T-cell (primary cell): ENCODE measurements at places on chromosomes 11 and 22.
A peak's percentile ranks its signal among the peaks of the same experiment; 100 is the strongest.

DNA sequence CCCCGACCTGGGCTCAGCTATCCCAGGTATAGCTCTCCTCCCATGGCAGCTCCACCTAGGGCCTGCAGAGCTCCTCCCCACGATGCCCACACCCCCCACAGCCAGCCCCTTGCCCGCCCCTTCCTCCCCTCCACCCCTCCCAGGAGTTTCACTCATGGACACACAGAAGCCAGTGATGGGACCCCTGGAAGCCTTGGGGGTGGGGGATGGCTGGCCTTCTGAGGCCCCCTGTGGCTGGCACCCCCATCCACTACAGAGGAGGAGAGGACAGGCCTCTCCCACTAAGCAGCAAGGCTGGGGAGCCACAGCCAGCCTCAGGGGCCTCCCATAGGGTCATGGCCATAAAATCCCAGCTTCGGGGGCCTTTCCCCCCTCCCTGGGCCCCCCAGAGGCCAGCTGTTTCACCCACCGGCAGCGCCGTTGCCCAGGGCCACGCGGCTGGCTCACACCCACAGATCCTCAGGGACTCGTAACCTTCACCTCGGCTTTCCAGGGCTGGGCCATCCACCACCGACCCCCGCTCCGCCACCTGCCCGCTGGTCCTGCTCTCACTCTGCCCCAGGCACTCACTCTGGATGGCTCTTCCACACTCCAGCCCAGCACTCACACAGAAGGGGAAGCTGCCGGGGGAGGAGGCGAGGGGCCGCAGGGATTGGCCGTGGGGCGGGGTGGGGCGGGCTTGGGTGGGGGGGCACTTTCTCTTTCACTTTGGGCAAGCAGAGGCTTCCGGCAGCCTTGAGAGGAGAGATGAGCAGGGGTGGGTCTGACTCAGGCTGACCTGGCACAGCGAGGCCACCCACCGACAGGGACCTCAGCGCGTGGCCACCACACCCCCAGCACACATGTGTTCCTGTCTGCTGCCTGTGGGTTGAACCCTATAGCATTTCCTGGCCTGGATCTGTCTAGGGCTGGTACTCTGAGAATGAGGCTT is 2.2 kb downstream of the SLC25A22 start:
- peak; percentile 72 for DNase-seq

DNA sequence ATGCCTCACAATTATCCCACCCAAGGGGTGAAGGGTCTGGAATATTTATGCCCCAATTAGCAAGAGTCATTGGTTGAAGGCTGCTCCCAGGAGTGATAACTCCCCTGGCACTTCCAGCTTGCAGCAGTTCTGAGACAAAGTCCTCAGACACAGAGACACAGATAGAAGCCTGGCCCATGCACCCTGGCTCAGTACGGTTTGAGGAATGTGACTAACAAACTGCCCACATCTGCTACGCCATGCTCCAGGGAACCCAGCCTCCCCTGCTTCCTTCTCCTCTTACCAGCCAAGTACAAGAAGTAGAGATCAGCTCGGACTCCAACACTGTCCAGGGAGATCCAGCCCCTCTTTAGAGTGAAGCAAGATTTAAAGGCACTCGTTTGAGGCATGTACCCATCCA is 48.5 kb upstream of the BMAL1 start:
- DNase-seq: no peak

GRCh38 chr11:93895106-93895862 is 44.9 kb upstream of the VSTM5 start:
- DNase-seq: peak; percentile 53

DNA sequence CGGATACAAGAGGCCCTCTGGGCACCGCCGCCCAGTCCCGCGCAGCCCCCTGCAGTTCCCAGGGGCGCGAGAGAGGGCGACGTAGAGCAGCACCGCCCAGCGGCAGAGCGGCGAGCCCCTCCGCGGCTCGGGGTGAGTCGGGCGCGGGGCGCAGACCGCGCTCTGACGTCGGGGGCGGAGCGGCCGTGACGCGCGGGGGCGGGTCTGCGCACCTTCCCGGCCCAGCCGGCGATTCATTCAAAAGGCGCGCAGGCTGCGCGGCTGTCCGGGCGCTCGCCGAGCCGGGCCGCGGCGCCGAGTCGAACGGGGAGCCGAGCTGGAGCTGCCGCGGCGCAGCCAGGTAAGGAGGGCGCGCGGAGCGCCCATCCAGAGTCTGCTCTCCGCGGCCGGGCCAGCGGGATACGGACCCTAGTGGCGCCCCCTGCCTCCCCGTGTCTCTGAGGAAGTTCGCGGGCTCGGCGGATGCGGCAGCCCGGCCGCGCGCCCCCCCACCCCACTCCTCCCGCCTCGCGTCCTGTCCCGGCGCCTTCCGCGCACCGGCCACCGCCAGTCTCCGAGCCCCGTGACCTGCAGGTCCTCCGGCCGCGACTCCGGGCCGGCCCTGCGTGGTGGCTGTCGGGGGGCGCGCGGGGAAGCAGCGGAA is at the start of gene RELT:
Gene RELT, plus strand, starts transcription at position 240 of the 643 bp plus-strand sequence. CDS start 12,738 bp downstream, outside the sequence.
- DNase-seq: peak; percentile 92

DNA sequence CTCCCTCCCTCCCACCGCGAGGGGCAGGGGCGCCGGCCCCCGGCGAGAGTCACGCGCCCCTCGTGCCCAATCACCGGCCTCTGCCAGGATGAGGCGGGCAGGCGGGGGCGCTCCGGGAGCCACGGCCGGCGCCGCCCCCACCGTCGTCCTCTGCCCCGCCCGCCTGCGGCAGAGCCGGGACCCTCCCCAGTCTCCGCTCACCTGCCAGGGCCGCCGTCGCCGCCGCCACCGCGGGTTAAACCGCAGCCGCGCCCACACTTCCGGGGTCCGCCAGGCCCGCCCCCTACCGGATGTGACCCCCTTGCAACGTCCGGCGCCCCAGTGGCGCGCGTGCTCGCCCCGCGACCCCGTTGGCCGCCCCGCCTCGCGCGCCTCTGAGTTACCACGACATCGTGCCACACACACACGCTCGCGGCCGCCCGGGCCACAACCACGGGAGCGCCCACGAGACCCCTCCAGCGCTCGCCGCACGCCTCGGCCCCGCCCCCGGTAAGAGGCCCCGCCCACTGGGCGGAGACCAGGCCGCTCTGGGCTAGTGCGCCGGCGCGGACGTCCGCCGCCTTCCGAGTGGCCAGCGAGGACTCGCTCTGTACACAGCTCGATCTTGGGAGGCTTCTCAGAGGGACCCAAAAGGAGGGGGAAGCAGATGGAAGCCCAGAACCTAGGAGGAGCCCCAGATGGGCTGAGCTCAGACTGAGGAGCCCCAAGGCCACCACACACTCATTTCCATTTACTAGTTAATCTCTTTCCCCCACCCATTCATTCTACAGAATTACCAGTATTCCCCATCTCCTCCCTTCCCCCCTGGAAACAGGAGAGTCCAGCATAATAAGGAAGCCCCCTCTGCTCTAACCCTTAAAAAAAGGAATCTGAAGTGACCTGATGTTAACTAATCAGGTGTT is at the start of gene VPS37C:
Gene VPS37C, minus strand, starts transcription at position 237 of the 902 bp plus-strand sequence. CDS start 22,597 bp downstream, outside the sequence.
- DNase-seq: peak; percentile 80

- DNase-seq: no peak
Observed at GRCh38 chr11:86990031-86990430, 34.8 kb upstream of the FZD4 start.

DNA sequence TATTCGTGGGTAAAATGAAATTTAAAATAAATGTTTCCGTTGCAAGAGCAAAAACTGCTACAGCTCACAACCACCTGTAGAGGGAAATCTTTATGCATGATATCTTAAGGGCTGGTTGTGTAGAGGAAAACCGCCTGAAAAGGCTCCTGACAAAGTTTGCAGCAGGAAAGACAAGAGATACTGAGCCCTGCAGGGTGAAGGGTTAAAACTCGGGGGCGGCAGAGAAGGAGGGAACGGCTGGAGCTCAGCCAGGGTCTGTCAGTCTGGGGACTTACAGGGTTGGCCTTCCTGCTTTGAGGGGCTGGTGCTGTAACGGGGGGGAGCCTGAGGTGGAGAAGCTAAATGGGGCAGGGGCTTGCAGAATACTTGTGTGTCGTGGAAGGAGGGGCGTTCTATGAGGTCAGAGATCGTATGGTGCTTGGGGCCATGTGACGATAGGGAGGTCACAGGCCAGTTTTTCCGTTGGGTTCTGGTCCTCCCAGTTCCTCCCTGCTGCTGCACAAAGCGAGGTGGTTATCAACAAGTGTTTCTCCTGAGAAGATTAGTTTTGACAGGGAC is 122.9 kb upstream of the HSD17B12 start:
- no peak for DNase-seq

- DNase-seq: no peak
Observed at GRCh38 chr22:31141551-31141950, 1.2 kb upstream of the PLA2G3 start.

- DNase-seq: no peak
Observed at GRCh38 chr11:100640071-100640470, 47.0 kb upstream of the ARHGAP42 start.

- no peak for DNase-seq
Observed at GRCh38 chr11:47669856-47670255, 27.5 kb upstream of the MTCH2 start.

DNA sequence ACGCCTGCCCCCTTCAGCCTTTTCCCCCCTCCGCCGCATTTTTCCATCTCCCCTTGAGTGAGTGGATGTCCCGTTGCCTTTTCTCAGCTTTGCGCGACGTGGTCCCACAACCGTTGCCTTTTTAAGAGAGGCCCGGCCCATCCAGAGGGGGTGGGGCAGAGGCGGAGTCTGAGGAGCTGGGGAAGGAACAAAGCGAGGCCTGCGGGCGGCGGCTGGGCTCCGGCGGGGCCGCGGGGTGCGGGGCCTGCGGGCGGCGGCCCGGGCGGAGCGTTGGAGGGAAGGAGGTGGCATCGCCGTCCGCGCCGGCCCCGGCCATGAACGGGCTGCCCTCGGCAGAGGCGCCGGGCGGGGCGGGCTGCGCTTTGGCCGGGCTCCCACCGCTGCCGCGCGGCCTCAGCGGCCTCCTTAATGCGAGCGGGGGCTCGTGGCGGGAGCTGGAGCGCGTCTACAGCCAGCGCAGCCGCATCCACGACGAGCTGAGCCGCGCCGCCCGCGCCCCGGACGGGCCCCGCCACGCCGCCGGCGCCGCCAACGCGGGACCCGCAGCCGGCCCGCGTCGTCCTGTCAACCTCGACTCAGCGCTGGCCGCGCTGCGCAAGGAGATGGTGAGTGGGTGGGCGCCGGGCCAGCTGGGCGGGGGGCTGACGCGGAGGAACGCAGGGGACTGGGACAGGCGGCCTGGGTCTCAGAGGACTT is at the start of gene FAM89B:
Gene FAM89B, plus strand, starts transcription at position 183 of the 696 bp plus-strand sequence. Its CDS starts 132 bp downstream, at position 315.
- peak; percentile 84 for DNase-seq

DNA sequence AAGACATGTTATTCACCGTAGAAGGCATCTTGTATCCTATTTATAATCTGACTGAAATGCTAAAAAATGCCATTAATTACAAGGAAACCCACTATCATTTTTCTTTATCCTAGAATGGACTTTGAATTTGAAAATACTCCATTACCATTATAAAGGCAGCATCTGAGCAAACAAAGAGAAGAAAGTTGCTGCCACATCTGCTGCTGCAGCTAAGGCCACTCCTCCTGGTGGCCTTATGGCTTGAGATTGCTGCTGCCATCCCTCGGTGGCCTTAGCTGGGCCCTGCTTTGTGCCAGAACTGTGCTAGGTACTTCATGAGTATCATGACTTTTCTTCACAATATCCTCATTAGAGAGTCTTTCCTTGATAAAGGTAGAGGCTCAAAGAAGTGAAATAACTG is 1210.1 kb upstream of the TENM4 start:
- no peak for DNase-seq

- DNase-seq: no peak
Observed at GRCh38 chr22:39883057-39883456, 10.5 kb downstream of the ENTHD1 start.

DNA sequence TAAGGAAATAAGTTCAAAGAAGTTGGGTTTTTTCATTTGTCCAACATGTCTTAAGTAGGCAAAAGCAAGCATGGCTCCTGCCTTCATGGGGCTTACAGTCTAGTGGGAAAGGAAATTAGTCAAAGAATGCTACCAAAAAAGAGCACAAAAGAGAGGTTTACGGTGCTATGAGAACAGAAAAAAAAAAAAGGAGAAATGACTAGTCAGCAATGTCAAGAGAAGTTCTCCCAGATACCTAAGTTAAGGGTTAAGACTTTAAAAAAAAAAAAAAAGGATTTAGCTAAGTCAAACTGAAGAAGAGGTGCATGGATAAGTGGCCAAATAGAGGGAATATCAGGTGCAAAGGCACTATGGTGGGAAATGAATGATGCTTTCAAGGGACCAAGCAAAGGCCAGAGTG is 29.3 kb downstream of the SERGEF start:
- no peak for DNase-seq

DNA sequence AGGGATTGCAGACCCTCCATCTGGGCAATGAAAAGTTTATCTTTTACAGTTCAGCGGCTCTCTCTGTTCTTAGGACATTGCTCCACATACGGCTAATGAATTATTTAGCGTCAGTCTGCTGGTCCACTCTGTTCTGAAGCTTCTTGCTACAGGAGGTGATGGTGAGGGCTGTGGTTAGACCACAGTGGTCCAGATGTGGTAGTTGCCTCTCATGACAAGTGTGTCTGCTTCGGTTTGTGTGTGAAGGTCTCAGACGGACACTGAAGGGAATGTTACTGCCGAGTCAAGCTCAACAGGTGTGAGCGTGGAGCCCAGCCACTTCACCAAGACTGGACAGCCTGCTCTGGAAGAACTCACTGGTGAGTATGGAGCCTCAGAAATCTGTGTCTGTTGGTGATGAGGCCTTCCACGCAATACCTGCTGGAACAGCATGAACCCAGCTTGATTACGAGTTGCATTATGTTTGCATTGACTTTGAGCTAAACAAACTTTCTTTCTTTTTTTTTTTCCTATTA is 220.8 kb downstream of the DBX1 start:
- no peak for DNase-seq

DNA sequence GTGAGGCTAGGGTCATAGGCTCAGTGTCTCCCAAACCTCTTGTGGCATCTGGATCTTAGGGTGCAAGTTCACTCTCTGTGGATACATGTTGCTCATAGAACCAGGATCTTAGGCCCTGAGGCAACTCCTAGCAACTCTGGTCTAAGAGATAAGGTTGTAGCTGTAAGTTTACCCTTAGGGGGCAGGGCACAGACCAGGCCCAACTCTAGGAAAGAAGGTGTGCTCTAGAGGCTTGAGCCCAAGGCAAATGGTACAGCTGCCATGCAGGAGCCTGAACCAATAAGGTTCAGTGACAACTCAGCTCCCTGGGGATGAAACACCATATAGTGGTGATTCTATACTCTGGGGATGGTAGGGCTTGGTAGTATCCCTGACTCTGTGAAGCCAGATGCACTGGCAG is 17.8 kb downstream of the CALCB start:
- DNase-seq: no peak

- no peak for DNase-seq
Observed at GRCh38 chr22:42470366-42471082, 38.3 kb upstream of the NFAM1 start.
